ENCODE measurements at places on chromosomes 6 and 20. TPM values are rescaled to one million over a fixed set of nuclear protein-coding genes. Genes with fewer than 3 reads are reported as not detected.

TSBP1 gene
- total RNA-seq, result not detected

OPRL1 gene
- 0.42 TPM for total RNA-seq

DNA sequence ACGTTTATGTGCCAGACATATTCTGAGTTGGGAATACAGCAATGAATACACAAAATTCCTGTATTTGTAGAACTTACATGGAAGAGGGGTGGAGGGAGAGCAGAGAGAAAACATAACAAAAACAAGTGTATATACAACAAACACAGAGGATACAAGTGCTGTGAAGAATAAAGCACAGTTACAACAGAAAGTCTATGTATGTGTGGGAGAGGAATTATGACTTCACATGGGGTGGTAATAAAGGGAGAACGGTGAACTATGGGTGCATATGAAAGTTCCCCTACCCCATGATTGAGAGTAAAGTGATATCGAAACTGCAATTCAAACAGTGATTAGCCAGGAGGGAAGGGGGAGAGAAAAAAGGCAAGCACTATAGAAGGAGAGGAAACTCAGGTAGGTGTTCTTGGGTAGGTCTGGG is 24.6 kb downstream of the HBS1L start:
- H3K36me3 ChIP-seq, result peaks cover 34% of the 10 kb centered on the region
- H3K4me3 ChIP-seq, result no peak overlapping the region
- H3K27me3 ChIP-seq, result no peaks in the 10 kb centered on the region
- H3K27ac ChIP-seq, result no peak overlapping the region

DNA sequence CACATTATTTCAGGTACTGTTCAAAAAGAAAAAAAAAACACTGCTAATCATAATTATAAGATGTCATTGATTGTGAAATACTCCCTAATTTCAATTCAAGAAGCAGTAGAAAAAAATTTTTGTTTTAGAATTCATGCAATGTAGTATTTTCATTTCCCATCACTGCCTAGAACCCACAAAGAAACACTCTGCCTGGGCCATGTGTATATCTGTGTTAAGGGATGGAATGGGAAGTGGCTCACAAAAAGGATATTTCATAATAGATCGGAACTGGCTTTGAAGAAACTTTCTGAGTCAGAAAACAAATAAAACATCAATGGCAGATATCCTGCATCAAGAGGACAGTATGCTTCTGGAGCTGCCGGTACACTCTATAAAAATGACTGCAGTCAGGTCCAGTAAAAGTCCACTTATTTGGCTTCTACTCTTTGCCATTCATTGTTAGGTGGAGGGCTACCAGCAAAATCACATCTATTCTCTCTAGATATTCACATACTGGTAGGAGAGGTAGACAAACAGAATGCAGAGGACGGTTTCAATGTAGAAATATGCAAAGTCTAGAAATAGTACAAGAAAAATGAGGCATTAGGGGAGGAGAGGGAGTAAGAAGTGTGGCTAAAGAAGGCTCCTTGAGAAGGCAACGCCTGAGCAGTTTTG is 135.0 kb upstream of the TNFAIP3 start:
- no peaks in the 10 kb centered on the region for H3K36me3 ChIP-seq
- H3K27me3 ChIP-seq, result no peaks in the 10 kb centered on the region
- H3K4me3 ChIP-seq, result no peak overlapping the region

GRCh38 chr6:34973547-34974248 is 84.6 kb downstream of the ANKS1A start:
- H3K36me3 ChIP-seq, result peaks cover 6% of the 10 kb centered on the region
- no peak for DNase-seq
- no peak overlapping the region for H3K27ac ChIP-seq
- no peaks in the 10 kb centered on the region for H3K27me3 ChIP-seq
- no peaks in the 10 kb centered on the region for H3K4me1 ChIP-seq

- no peak overlapping the region for H3K4me3 ChIP-seq
- DNase-seq, result no peak
- no peak overlapping the region for H3K27ac ChIP-seq
Observed at GRCh38 chr6:48584846-48585245, 473.8 kb upstream of the PTCHD4 start.

DNA sequence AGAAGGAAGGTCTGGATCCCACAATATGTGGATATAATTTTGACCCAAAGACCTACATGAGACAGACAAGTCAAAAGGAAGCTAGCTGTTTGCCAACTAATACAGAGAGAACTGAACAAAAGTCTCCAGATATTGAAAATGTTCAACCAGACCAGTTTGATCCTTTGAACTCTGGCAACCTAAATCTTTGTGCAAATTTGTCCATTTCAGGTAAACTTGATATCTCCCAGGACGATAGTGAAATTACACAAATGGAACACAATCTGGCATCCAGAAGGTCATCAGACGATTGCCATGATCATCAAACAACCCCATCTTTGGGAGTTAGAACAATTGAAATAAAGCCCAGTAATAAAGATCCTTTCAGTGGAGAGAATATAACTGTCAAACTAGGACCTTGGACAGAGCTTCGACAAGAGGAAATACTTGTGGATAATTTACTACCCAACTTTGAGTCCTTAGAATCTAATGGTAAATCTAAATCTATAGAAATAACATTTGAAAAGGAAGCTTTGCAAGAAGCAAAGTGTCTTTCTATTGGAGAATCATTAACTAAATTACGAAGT is 41.9 kb upstream of the SDHAF4 start:
- no peaks in the 10 kb centered on the region for H3K27me3 ChIP-seq
- H3K4me1 ChIP-seq, result no peaks in the 10 kb centered on the region
- no peak overlapping the region for H3K4me3 ChIP-seq
- H3K36me3 ChIP-seq, result no peaks in the 10 kb centered on the region
- DNase-seq, result no peak

DNA sequence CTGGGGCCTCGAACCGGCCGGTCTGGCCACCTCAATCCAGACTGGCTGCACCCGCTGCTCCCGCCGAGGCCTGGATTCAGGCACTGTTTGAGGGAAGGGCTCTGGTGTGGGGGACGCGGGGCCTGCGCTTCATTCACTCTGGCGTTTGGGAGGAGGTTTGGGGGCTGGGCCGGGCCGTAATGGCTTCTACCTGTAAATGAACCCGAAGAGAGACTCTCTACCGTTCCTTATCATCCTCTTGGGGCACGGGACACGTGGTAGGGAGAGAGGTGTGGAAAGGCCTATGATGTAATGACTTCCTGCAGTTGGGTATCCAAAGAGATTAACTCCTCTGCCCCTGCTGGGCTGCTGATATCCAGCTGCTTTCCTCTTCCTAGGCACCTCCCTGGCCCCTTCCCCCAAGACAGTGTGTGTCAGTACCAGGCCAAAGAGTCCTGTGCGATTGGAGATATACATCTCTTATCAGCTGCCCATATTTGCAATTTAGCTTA is 1.8 kb downstream of the FOXO3 start:
- DNase-seq, result peak; percentile 95
- peak overlapping the region; percentile 100 for H3K27ac ChIP-seq
- H3K27me3 ChIP-seq, result no peaks in the 10 kb centered on the region
- H3K4me1 ChIP-seq, result peaks cover 48% of the 10 kb centered on the region

PM20D2 gene
- 14.5 TPM for total RNA-seq

DNA sequence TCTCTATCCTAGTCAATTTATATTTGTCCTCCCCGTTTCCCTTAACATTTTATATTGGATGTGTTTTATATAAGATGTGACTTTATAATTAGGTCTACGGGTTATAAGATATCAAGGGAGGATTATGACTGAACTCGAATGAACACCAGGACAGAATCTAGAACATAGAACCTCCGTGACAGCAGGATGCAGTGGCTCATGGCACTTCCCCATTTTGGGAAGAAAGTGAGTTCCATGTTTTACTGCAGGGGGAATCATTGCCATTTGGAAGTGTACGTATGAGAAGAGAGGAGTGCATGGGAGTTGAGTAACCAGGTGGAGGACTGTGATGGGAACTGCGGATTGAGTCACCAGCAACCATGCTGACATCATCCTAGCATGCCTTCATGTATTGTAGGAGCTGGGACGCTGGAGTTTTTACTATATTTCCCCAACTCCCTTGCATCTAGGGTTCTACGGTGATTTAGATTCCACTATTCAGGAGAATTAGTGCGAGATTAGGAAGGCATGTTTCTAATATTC is 56.1 kb upstream of the FOXC1 start:
- H3K27ac ChIP-seq, result no peak overlapping the region
- no peak overlapping the region for H3K4me3 ChIP-seq
- H3K4me1 ChIP-seq, result peaks cover 5% of the 10 kb centered on the region
- no peaks in the 10 kb centered on the region for H3K36me3 ChIP-seq
- H3K27me3 ChIP-seq, result no peaks in the 10 kb centered on the region
- DNase-seq, result no peak

GRCh38 chr6:46652232-46652602 is 401 bp downstream of the CYP39A1 start:
- no peaks in the 10 kb centered on the region for H3K36me3 ChIP-seq
- DNase-seq, result no peak
- H3K27ac ChIP-seq, result peak overlapping the region; percentile 93
- H3K4me1 ChIP-seq, result peaks cover 39% of the 10 kb centered on the region
- H3K4me3 ChIP-seq, result peak overlapping the region; percentile 90
- H3K27me3 ChIP-seq, result no peaks in the 10 kb centered on the region

- DNase-seq, result no peak
- no peaks in the 10 kb centered on the region for H3K36me3 ChIP-seq
- H3K27ac ChIP-seq, result peak overlapping the region; percentile 52
- peaks cover 5% of the 10 kb centered on the region for H3K27me3 ChIP-seq
- H3K4me3 ChIP-seq, result peak overlapping the region; percentile 71
Observed at GRCh38 chr6:88166493-88167351, 575 bp upstream of the CNR1 start.

ANKRD60 gene
- not detected for total RNA-seq

DNA sequence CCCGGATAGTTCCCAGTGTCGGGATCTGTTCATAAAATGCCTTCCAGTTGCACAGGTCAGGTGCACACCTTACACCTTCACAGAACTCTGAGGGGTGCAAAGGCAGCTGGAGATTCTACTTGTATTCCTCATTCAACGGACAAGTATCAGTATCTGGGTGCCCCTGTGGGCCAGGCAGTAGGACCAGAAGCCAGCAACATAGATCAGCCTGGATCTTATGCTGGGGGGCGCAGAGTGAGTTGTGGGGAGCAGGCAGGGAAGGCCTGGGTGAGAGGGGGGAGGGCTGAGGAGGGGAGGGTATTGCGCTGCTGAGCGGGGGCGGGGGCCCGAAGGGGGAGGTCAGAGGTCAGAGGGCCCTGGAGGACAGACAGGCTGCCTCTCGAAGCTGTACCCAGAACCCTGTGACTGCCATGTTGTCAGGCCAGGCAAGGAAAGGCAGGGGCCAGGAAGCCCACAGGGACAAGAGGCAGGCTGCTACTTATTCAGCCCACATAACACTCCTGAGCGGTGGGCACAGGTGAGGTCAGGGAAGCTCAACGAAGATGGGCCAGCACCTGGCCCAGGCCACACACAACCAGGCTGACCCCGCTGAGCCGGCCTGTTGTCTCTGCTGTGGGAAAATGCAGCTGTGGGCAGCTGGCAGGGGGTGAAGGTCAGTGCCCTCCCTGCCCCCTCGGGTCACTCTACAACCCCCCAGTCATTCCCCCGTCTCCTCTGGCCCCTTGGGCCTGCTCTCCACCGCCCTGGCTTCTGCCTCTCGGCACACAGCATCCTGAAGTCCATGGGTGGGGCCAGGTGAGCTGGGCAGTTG is 1.1 kb downstream of the OPRL1 start:
- peak overlapping the region; percentile 63 for H3K27ac ChIP-seq
- H3K4me3 ChIP-seq, result peak overlapping the region; percentile 79
- DNase-seq, result no peak
- H3K27me3 ChIP-seq, result peaks cover 16% of the 10 kb centered on the region

GRCh38 chr6:101015541-101015940 is 134.4 kb upstream of the ASCC3 start:
- no peak for DNase-seq
- H3K4me3 ChIP-seq, result no peak overlapping the region
- H3K27ac ChIP-seq, result no peak overlapping the region
- H3K4me1 ChIP-seq, result no peaks in the 10 kb centered on the region
- H3K36me3 ChIP-seq, result no peaks in the 10 kb centered on the region

PAQR8 gene
- total RNA-seq, result 15.9 TPM

C20orf96 gene
- total RNA-seq, result 2.1 TPM

VGLL2 gene
- not detected for total RNA-seq

SIRPB2 gene
- total RNA-seq, result 5.8 TPM

RBPJL gene
- not detected for total RNA-seq

DNA sequence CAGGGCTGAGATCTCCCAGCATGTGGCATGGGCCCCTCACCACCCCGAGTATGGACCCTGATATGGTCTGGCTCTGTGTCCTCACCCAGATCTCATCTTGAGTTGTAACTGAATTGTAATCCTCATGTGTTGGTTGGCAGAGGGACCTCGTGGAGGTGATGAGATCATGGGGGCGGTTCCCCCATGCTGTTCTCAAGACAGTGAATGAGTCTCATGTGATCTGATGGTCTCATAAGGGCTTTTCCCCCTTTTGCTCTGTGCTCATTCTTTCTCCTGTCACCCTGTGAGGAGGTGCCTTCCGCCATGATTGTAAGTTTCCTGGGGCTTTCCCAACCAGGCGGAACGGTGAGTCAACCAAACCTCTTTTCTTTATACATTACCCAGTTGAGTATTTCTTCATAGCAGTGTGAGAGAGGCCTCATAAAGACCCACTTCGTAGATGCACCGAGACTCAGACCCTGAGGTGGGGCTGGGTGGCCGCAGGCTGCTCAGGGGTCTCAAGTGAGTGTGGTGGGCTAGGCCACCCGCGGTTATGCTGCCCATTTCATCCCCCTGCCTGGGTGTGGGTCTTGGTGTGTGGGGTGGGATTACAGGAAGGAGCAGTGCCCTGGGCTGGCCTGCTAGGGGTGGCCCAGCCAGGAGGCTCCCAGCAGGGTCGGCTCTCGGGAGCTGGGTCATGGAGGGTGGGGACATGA is 26.2 kb upstream of the GATA5 start:
- no peak overlapping the region for H3K4me3 ChIP-seq
- no peak overlapping the region for H3K27ac ChIP-seq
- no peaks in the 10 kb centered on the region for H3K36me3 ChIP-seq
- peaks cover 6% of the 10 kb centered on the region for H3K4me1 ChIP-seq

GRCh38 chr20:3924304-3925112 is 35.3 kb downstream of the PANK2 start:
- no peak overlapping the region for H3K27ac ChIP-seq
- no peaks in the 10 kb centered on the region for H3K27me3 ChIP-seq
- peaks cover 6% of the 10 kb centered on the region for H3K36me3 ChIP-seq
- H3K4me1 ChIP-seq, result peaks cover 8% of the 10 kb centered on the region

CAGE1 gene
- total RNA-seq, result not detected

GRCh38 chr6:73062837-73063236 is 162.5 kb downstream of the KHDC1L start:
- no peak overlapping the region for H3K4me3 ChIP-seq
- no peaks in the 10 kb centered on the region for H3K36me3 ChIP-seq
- no peak overlapping the region for H3K27ac ChIP-seq
- H3K4me1 ChIP-seq, result no peaks in the 10 kb centered on the region
